Effector memory CD8-positive, alpha-beta T cell (primary cell): ENCODE measurements at places on chromosomes 13 and 19.

DNA sequence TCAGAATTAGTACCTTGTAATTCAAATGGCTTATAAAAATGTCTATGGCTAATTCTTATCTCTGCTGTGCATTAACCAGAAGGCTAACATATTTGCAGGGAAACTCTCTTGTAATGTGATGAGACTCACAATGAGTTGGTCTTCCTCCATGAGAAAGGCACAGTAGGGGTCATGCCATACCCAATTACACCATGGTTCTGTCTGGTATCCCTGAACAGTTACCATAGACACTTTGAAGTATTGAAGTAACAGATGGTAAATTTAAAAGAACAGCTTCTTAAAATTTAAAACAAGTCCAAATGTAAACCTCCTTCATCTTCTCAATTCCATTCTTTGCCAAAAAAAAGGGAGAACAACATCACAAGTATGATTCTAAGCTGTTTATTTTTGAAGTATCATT, 22.6 kb upstream of the SLAIN1 start:
- H3K4me1 ChIP-seq = no peaks in the 10 kb centered on the region
- H3K27ac ChIP-seq = no peak overlapping the region
- peaks cover 84% of the 10 kb centered on the region for H3K27me3 ChIP-seq
- no peak for DNase-seq
- no peak overlapping the region for H3K4me3 ChIP-seq

DNA sequence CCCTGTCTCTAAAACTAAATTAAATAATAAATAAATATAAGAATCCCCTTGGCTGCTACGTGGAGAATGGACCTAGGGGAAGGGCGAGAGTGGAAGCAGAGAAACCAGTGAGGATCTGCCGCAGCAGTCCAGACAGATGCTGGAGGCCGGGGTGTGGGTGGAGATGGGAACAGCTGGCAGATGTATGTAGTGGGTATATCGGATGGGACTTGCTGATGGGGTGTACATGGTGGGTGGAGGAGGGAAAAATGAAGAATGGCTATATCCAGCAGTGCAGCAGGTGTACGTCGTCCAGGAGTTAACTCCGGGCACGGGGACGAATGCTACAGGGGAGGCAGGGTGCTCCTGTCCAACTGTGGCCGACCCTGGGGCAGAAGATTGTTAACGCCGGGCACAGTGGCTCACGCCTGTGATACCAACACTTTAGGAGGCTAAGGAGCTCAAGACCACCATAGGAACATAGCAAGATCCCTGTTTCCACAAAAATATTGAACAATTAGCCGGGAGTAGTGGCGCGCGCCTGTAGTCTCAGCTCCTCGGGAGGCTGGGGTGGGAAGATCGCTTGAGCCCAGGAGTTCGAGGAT, 654 bp downstream of the CEP89 start:
- H3K27ac ChIP-seq = peak overlapping the region; percentile 87
- H3K27me3 ChIP-seq = no peaks in the 10 kb centered on the region
- DNase-seq = no peak
- peaks cover 27% of the 10 kb centered on the region for H3K36me3 ChIP-seq
- peaks cover 12% of the 10 kb centered on the region for H3K4me1 ChIP-seq
- peak overlapping the region; percentile 92 for H3K4me3 ChIP-seq

DNA sequence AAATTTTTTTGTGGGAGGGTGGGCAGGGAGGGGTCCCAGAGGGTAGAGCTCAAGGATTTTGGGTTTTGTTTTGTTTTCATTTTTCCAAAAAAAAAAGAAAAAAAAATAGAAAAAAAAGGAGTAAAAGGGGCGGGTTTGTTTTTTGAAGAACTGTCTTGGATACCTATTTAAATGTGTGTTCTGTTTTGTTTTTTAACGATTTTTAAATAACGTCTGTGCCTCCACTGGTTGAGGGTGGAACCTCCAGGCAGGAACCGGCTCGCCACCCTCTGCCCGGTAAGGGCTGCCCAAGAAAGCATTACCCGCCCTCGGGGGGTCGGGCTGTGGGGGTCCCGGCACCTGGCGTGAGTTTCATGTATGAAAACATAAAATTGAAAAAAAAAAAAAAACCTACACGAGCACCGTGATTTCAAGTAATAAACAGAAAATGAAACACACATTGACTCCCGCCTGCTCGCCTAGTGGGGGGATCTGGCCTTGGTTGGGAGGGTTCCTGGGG, 10.4 kb downstream of the MIDN start:
- no peaks in the 10 kb centered on the region for H3K27me3 ChIP-seq
- H3K4me3 ChIP-seq = peak overlapping the region; percentile 89
- peaks cover 84% of the 10 kb centered on the region for H3K36me3 ChIP-seq
- H3K4me1 ChIP-seq = peaks cover 40% of the 10 kb centered on the region
- DNase-seq = no peak

- H3K4me3 ChIP-seq = no peak overlapping the region
- H3K4me1 ChIP-seq = no peaks in the 10 kb centered on the region
- no peaks in the 10 kb centered on the region for H3K36me3 ChIP-seq
Observed at GRCh38 chr13:46109451-46109850, 4.6 kb upstream of the CPB2 start.

- no peaks in the 10 kb centered on the region for H3K4me1 ChIP-seq
- no peak for DNase-seq
- H3K27me3 ChIP-seq = peaks cover 25% of the 10 kb centered on the region
- no peak overlapping the region for H3K4me3 ChIP-seq
- H3K27ac ChIP-seq = no peak overlapping the region
- no peaks in the 10 kb centered on the region for H3K36me3 ChIP-seq
Observed at GRCh38 chr13:75256922-75257321, 225.0 kb downstream of the TBC1D4 start.

GRCh38 chr13:29676941-29677452, 81.5 kb upstream of the SLC7A1 start:
- H3K4me3 ChIP-seq = no peak overlapping the region
- DNase-seq = no peak

DNA sequence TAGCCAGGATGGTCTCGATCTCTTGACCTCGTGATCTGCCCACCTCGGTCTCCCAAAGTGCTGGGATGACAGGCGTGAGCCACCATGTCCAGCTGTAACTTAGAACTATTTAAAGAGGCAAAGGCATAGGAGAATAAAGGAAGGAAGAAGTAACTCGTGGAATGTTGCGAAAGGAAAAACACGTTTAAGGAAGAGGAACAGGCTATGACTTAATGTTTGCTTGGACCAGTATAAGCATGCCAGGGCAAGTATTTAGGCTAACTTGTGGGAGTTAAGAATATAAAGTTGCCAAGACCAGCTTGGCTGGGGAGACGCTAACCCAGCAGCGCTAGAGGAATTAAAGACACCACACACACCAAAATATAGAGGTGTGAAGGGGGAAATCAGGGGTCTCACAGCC, 33.5 kb downstream of the ZNF844 start:
- DNase-seq = no peak
- H3K27ac ChIP-seq = no peak overlapping the region
- H3K4me3 ChIP-seq = no peak overlapping the region
- H3K27me3 ChIP-seq = peaks cover 5% of the 10 kb centered on the region

- no peak for DNase-seq
- H3K27me3 ChIP-seq = peaks cover 90% of the 10 kb centered on the region
- no peak overlapping the region for H3K4me3 ChIP-seq
- H3K36me3 ChIP-seq = peaks cover 2% of the 10 kb centered on the region
- no peak overlapping the region for H3K27ac ChIP-seq
Observed at GRCh38 chr19:18230941-18231734, 4.9 kb upstream of the PDE4C start.

GRCh38 chr13:100842136-100842535, 167.5 kb upstream of the TMTC4 start:
- DNase-seq = no peak
- H3K27me3 ChIP-seq = peaks cover 29% of the 10 kb centered on the region
- H3K36me3 ChIP-seq = no peaks in the 10 kb centered on the region
- no peak overlapping the region for H3K27ac ChIP-seq
- H3K4me1 ChIP-seq = no peaks in the 10 kb centered on the region

DNA sequence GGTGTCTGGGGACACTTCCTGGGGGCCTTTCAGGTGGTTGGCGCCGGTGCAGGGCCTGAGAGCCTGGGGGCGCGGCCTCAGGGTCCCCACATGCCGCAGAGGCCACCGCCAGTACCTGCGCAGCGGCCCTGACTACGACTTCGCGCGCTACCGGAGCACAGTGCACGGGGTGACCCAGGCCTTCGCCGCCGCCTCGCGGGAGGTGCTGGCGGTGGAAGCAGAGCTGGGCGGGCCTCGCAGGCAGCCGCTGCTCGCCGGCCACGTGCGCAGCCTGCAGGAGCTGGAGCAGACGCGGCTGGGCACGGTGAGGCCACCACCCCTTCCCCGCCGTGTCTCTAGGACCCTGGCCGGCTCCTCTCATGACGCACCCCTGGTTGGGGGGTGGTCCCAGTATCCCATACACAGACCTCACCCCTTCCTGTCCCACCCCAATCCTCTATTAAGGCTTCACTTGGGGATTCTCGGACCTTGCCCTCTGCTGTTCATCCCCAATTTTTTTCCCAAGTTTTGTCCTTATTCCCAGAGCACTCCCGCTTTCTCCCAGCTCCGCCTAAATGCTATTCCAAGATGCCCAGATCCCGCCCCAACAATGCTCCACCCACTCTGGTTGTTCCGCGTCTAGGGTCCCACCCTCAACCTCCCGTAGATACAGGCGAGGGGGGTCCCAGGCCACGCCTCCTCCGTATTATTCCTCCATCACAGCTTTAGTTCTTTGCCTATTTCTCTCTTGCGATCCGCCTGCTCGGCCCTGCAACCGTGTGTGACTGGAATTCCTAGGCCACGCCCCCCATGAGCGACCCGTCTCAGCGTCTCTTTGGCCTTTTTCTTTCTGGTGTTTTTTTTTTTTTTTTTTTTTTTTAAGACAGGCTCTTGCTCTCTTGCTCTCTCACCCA, 1.0 kb downstream of the REX1BD start:
- peak; percentile 73 for DNase-seq
- H3K4me1 ChIP-seq = peaks cover 29% of the 10 kb centered on the region
- H3K27ac ChIP-seq = peak overlapping the region; percentile 95
- H3K27me3 ChIP-seq = no peaks in the 10 kb centered on the region

GRCh38 chr19:15110418-15110815, 3.2 kb downstream of the SYDE1 start:
- H3K27me3 ChIP-seq = peaks cover 38% of the 10 kb centered on the region
- no peak overlapping the region for H3K4me3 ChIP-seq
- DNase-seq = no peak
- H3K27ac ChIP-seq = no peak overlapping the region

DNA sequence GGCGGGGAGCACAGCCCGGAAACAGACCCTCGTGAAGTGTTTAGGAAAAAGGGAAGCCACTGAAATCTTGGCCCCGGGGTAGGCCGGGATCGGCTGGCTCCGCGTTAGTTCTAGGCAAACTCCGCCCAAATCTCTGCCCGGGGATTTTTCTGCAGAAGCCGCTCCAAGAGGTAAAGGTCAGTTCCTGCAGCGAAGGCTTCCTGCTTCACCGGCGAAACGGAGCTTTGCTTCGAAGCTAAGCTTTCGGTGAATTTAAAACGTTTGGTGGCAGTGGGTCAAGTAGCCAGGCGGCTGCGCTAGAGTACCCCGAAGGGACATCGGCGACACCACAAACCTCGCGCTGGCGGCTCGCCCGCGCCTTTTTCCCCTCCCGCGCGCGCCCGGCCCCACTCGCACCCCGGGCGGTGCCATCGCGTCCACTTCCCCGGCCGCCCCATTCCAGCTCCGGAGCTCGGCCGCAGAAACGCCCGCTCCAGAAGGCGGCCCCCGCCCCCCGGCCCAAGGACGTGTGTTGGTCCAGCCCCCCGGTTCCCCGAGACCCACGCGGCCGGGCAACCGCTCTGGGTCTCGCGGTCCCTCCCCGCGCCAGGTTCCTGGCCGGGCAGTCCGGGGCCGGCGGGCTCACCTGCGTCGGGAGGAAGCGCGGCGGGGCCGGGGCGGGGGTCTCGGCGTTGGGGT, 441 bp downstream of the GJB2 start:
- H3K36me3 ChIP-seq = no peaks in the 10 kb centered on the region
- peaks cover 14% of the 10 kb centered on the region for H3K4me1 ChIP-seq
- DNase-seq = no peak
- H3K27me3 ChIP-seq = peaks cover 78% of the 10 kb centered on the region
- H3K27ac ChIP-seq = no peak overlapping the region

GRCh38 chr19:50328873-50329145, 368 bp downstream of the KCNC3 start:
- DNase-seq = no peak
- peaks cover 22% of the 10 kb centered on the region for H3K36me3 ChIP-seq
- peak overlapping the region; percentile 67 for H3K4me3 ChIP-seq
- peaks cover 62% of the 10 kb centered on the region for H3K27me3 ChIP-seq

DNA sequence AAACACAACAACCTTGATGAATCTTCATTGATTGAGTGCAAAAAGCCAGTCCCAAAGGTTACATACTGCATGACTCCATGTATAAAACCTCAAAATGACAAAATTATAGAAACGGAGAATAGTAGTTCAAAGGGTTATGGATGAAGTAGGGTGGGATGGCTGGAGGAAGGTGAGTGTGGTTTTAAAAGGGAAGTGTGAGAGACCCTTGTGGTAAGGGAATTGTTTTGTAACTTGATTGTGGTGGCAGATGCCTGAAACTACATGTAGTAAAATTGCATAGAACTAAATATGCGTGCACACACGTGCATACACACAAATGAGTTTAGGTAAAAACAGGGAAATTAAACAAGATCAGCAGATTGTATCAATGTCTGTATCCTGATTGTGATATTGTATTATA, 340.7 kb downstream of the MTUS2 start:
- no peaks in the 10 kb centered on the region for H3K27me3 ChIP-seq
- H3K4me1 ChIP-seq = no peaks in the 10 kb centered on the region
- DNase-seq = no peak
- no peaks in the 10 kb centered on the region for H3K36me3 ChIP-seq

DNA sequence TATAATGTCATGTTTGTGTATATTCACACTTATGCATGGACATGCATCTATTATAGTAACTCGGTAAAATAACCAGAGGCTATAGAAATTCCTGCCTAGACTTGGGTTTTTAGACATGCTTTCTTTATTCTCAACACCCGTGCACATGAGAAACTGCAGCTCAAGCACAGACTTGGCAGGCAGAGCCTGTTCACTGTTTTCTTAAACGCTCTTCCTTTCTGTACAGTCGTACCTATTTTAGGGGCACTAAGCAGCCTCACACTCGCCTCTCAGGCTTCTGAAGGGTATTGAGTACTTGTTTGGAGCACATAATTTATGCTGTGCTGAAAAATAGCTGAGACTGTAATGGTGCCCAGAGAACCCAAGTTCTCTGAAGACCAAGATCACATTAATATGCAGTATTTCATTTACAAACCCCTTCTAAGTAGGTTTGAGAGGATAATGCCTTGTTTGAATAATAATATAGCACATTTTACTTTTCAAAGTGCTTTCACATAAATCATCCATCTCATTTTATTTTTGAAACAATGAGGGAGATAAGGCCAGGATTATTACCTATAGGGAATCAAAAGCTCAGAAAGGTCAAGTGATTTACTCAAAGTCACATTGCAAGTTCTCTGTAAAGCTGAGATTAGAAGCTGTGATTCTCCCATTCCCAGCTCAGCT, 429.9 kb downstream of the SPRY2 start:
- H3K36me3 ChIP-seq = no peaks in the 10 kb centered on the region
- no peak overlapping the region for H3K4me3 ChIP-seq
- no peaks in the 10 kb centered on the region for H3K4me1 ChIP-seq
- DNase-seq = no peak
- no peak overlapping the region for H3K27ac ChIP-seq
